Activated CD8-positive, alpha-beta T cell treated with anti-CD3 and anti-CD28 coated beads for 36 hours (primary cell): ENCODE measurements at places on chromosomes 3 and 15. TPM values are rescaled to one million over a fixed set of nuclear protein-coding genes. Genes with fewer than 3 reads are reported as not detected.
A peak's percentile ranks its signal among the peaks of the same experiment; 100 is the strongest.

GRCh38 chr3:176796371-176796770 lies 400.9 kb downstream of the TBL1XR1 start:
- no peak for DNase-seq

REC114 gene
- total RNA-seq, result not detected

ZNF662 gene
- total RNA-seq, result 2.1 TPM

DNA sequence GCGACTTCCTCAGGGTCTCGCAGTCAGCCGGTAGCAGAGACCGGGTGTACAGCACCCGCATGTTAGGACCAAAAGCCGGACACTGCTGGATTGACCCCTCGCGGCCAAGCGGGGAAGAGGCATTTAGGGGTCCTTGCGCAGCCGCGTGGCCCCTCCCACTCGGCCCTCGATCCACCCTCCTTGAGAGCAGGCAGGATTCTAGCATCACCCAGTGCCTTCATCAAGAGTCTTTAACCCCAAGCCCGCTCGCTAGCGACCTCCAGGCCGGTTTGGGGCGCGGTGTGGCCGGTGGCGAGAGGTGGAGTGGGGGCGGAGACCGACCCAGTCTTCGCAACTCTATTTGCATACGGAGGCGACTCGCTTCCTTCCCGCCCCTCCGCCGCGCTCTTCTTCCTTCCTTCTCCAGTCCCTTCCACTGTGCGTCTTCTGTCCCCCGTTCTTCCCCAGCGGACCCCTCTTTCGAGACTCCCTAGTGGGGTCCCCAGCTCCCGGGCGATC lies at the start of gene ST6GAL1:
TSS of gene ST6GAL1 (plus strand) at position 384 of the 498 bp plus-strand sequence. CDS start 112,178 bp downstream, outside the sequence.
- peak; percentile 79 for DNase-seq

ZNF774 gene
- total RNA-seq, result 1.2 TPM

DNA sequence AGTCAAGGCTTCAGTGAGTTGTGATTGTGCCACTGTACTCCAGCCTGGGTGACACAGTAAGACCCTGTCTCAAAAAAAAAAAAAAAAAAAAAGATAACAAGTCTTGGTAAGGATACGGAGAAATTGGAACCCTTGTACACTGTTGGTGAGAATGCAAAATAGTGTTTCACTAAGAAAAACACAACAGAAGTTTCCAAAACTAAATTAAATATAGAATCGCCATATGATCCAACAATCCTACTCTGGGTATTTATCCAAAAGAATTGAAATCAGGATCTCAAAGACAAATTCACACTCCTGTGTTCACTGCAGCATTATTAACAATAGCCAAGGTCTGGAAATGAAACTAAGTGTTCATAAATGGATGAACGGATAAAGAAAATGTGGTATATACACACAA lies 149.4 kb downstream of the ERC2 start:
- DNase-seq, result no peak

- DNase-seq, result no peak
These were observed 8.6 kb downstream of the PARP9 start for GRCh38 chr3:122555275-122556071.

GRCh38 chr3:55827786-55828185 lies 340.7 kb upstream of the WNT5A start:
- no peak for DNase-seq

DNA sequence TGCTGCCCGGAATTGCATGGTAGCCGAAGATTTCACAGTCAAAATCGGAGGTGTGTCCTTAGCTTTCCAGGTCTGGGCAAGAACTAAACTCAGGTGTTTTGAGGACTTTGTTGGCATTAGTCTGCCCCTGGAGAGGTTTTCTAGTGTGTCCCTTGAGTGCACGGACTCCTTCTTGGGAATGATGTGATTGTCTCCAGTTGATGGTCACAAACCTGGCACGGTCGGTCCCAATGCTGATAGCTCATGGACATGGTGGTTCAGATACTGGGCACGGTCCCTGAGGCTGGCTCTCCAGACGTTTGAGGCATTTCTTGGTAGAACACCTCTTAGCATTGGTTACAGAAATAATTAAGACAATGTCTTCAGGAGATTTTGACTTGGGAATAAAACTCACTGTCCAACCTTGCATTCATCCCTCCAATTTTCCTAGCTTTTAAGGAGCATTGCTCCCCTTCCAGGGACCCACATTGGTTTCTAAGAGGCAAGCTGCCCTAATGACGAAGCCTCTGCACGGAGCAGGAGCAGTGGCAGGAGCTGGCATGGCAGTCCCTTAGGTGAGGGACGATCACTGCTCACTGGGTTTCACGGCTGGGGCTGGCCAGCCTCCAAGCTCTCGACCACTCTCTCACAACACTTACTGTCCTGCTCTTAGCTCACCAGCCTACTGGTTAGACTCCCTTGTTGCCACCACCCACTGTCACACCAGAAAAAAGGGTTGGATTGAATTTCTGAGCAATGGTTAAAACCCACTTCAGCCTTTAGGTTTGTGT lies 68.1 kb downstream of the PGPEP1L start:
- DNase-seq, result no peak

IL17RB gene
- not detected for total RNA-seq

DNA sequence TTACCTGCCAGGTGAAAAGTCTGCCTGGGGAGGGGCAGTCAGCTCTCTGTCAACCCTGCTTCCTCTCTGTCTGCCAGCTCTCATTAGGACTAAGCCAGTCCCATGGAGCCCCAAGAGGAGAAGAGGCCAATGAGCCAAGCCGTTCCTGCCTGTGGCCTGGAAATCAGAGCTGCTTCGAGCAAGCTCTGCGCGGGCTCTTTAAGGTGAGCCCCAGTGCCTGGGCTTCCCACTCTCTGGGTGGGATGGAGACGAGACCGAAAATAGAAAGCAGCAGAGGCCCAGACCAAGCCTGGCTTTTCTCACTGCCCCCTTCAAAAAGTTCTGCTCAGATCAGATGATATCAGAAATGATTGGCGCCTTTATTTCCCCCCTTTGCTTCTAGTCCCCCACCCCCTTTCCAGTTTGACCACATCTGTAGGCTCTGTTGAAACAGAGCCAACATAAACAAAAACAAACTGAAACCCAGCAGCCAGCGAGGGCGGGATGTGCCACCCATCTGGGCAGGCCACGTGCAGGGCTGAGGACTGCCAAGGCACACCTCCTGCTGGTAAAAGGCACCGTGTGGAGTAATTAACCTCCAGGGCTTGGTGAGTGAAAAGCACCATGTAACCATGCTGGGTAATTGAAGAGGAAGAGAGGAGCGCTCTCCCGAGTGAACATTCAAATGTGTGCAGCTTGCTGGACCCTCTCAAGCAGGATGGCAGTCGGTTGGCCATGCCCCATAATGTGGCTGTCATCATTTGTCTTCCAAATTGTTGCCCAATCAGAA lies 471.0 kb upstream of the PROK2 start:
- DNase-seq, result peak; percentile 43

ADAMTS7 gene
- total RNA-seq, result 0.23 TPM

DNA sequence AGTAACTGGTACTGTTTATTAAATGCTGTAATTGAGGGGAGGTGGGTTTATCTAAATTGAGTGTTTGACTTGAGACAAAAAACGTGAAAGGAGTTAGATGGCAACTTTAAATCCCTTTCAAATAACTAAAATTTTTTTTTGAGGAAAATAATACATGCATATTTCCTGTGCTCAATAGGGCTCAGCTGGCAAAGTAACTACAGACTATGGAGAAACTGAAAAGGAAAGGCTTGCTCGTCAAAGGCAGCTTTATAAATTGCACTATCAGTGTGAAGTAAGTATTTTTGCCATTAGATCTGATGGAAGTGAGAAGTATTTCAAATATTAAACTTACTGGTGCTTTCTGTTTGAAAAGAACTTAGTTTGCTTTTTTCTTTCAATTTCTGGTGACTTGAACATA lies 72.2 kb downstream of the DZIP3 start:
- no peak for DNase-seq

DLEC1 gene
- 0.20 TPM for total RNA-seq

FMN1 gene
- total RNA-seq, result 0.07 TPM

GRCh38 chr3:152155246-152156020 lies 113.3 kb upstream of the MBNL1 start:
- DNase-seq, result no peak

DNA sequence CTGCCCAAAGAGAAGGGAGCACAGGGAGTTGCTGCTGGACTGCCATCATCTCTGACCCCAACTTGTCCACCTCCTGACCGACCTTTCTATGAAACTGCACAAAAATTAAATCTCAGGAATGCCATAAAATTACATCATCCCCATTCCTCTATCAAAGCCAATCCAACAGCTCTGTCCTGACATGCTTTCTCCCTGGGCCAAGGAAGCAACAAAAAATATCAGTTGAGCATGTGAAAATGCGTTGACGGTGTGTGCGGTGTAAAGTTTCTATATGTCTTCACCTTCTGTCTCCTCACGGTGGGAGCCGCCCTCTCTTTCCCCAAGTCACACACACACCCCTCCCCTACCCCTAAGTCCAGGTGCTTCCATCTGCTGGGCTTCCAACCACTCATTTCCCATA lies 3.6 kb upstream of the ZNF774 start:
- no peak for DNase-seq

LINGO1 gene
- not detected for total RNA-seq

DNA sequence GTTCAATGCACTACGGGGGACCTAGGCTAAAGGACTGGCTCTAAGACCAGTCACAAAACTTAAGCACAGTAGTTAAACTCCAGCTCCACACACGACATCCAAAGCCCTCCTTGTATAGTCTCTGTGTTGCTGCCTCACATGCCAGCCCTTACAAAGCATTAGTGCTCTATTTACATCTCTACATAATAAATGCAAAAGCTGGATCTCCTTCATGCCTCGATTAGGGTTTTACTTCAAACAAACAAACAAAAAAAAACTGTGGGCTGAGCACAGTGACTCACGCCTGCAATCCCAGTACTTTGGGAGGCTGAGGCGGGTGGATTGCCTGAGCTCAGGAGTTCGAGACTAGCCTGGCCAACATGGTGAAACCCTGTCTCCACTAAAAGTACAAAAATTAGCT lies 9.6 kb downstream of the PGBD4 start:
- DNase-seq, result no peak

DNA sequence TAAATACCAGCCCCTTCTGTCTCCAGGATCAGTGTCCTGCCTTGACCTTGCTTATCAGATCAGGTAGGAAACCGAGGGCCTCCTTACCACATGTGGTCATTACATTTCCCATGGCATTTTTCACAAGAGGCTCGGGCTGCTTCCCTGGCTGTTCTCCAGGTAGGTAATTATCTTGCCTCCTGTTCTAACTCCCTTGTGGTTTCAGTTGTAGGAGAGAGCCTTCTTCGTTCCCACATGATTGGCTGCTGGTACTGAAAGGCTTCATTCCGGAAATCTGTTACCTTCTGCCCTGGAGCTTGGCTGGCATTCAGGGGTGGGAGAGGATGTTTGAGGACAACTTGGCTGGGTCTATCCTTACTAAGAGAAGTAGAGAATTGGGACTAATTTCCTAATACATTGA lies 46.8 kb upstream of the RORA start:
- DNase-seq, result no peak

- DNase-seq, result no peak
These were observed 7.3 kb downstream of the CSRNP1 start for GRCh38 chr3:39146083-39146501.

MUC20 gene
- 0.65 TPM for total RNA-seq

TRIM71 gene
- total RNA-seq, result 0.18 TPM

DNA sequence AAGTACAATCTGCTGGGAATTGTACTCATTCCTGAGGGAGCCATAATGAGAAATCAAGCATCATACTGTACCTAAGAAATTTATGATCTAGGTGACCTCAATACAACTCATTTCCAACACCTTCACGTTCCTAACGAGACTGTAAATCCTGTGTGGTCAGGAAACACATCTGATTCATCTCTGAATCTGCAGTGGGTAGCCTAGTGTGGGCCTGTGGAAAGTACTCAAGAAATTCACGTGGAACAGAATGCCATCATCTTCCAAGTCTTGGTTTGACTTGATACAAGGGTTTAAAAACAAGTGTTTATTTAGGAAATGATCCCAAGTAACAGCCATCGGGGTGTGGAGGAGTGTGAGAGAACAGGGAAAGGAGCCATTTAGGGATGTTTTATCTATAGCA lies 568.9 kb downstream of the EDEM1 start:
- no peak for DNase-seq

DNA sequence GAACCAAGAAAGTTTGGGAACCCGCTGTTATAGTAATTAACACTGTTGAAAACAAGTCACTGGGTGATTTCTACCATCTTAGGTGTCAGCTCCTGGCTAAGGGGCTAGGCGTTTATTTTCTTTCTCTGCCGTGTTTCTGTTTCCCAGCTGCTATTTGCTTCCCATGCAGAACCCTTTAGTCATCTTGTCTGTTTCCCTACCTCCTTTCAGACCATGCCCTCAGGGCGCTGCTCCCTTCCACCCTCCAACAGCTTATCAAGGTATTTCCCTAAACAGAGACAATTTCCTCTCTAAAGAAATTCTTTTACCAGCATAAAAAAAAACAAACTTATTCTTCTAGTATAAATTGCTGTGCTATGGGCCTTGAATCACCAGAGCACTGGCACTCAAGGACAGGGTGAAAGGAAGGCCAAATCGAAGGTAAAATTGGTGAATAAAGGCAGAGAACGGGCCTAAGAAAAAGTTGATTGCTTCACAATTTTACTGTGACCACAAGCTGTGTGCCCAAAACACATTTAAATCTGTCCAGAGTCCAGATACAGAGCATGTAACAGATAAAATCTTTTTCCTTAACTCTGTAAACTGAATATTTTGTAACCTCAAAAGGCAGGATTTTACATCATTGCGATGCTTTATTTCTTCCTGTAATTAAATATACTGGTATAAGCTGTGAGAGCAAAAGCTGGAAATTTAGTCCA lies 319.2 kb downstream of the ZNF621 start:
- DNase-seq, result no peak

APOD gene
- not detected for total RNA-seq

DNA sequence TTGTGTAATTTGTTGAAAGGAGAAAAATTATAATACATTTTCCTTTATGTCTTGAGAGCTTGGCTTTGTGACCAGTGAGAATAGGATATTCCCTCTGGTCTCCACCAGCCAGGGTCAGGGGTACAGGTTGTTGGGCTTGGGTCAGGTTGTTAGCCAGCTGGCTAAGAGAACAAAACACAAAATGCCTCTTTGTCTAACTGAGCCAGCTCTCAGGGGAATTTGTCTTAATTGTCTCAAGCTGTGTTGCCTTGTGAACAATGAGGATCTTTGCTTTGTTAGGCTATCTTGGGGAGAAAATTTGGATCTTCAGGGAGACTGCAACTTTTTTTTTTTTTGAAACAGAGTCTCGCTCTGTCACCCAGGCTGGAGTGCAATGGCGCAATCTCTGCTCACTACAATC lies 17.7 kb upstream of the GK5 start:
- no peak for DNase-seq

CD96 gene
- 142 TPM for total RNA-seq

- no peak for DNase-seq
These were observed 61.7 kb downstream of the PCSK6 start for GRCh38 chr15:101427606-101428487.

EXD1 gene
- total RNA-seq, result not detected

HRG gene
- total RNA-seq, result not detected

- DNase-seq, result no peak
These were observed 198.7 kb upstream of the LYSMD4 start for GRCh38 chr15:99931703-99932603.
